ENCODE measurements at places on chromosomes 1 and 21.
A peak's percentile ranks its signal among the peaks of the same experiment; 100 is the strongest.

DNA sequence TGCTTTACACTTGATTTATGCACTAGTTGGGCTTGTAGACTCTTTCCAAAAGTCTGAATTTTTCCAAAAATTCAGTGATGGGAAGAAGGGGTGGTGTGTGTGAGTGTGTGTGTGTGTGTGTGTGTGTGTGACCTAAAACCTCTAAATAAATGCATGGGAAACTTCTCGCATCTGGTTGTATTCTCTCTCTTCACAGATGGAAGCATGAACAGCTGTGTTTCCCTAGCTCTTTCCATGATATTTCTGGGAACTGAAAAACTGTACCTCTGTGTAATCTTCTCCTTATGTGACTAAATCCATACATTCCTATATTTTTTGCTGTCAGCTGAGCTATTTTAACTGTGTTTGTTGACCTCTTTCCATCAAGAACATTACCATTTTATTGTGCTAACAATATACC lies 26.2 kb upstream of the CYYR1 start:
- no peak for DNase-seq

DNA sequence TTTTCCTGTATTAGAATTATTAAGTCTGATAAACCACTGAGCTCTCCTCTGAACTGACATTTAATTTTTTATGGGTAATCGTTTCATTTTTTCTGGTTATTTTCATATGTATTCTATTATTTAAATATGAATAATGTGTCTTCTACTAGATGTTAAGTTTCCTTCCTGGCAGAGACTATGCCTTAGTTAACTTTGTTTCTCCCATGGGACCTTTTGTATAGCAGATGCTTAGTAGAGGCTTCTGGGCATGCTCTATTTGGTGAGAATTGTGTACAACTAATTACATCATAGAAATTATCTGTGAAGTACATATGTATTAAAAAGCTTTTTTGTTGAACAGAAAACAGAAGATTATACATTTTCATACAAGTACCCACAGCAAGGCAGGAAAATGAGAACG lies 23.4 kb downstream of the CTBS start:
- no peak for DNase-seq

- no peak for DNase-seq
Measured at GRCh38 chr1:200323856-200324400, 85.9 kb downstream of the ZNF281 start.

GRCh38 chr21:45769896-45770295 lies 126.4 kb downstream of the PCBP3 start:
- no peak for DNase-seq

DNA sequence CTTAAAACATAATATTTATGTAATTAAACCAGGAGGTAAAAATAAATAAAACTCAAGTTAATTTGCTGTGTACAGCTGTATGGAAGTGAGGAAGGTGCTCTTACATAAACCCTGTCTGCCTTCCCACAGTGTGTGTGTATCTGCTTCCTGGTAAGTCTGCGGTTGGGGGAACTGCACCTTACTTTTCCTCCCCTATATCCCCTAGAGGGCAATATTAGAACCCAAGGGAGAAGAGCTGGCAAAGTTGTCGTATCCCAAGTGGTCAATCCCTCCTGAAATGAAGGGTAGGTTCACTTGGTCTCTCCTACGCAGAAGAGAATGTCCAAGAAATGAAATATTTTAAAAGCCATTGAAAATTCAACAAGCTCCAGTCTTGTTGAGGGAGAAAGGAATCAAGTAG lies 17.8 kb upstream of the JAK1 start:
- no peak for DNase-seq

DNA sequence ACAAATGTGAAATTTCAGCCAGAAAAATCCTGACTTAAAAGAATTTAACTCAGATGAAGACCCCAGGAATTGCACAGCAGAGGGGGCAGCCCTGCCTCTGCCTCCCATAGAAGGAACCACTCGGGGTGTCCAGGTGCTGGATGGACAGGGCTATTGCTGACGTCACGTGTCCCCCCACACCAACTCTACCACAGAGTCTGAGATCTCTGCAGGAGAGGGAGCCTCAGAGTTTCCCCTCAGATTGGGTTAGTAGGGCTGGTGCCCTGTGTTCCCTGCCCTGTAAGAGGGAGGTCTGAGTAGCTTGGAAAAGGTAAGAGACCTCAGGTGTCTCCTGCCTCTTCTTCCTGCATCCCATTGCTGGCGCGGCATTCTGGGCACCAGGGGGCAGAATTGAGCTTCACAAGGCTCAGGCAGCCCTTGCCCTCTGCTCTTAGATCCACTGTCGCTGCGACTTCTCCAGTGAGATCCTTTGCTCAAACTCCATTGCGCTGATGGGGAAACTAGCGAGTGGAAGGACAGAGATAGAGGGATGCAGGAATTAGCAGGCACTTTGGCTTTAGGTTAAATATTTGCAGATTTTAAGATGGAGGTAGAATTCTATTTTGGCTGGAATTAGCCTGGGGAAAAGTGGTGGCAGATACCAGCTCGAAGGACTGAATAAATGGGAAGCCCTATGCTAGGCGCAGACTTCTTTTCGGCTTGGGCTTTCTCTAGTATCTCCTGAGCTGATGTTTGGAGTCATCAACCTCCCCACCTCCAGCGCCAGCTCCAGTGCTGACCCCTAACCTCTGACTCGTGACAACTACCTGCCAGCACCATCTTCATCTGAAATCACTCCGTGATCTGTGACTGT lies 42.8 kb upstream of the DMBX1 start:
- peak; percentile 16 for DNase-seq

- DNase-seq: no peak
Measured at GRCh38 chr1:207402744-207403143, 51.4 kb upstream of the CR2 start.

DNA sequence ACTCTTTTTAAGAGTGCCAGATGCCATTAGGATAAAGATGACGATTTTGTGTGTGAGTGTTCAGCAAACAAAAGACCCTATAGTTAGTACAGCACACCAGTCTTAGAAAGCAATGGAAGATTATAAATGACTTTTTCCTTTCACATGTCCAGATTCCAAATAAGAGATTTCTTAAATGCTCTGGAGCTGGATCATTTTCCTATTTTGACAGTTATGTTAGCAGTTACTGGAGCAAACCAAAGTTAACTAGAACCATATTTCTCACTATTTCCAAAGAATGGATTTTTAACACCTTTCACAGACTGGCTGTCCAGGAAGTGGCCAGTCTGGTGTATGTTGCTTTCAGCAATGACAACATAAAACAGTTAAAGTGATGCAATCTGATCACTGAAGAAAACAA lies 905.8 kb upstream of the ADGRL2 start:
- no peak for DNase-seq

DNA sequence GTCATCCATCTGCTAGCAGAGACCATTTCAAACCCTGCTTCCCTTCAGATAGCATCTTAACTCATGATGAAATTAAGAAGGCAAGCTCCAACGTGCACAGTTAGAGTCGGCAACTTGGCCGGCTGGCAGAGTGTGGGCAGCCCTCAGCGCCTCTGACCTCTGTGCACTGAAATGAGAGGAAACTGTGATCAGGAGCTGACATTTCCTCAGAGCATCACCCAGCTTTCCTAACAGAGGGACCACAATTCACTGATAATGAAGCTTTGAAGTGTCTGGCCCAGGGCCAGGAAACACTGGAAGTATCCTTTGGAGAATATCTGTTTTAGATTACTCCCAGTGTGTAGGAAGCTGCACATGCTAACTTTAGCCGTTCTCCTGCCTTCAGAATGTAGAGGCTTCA lies 145.0 kb upstream of the ZC3H11B start:
- DNase-seq: no peak

GRCh38 chr1:159929155-159930051 lies 4.1 kb upstream of the TAGLN2 start:
- DNase-seq: no peak

DNA sequence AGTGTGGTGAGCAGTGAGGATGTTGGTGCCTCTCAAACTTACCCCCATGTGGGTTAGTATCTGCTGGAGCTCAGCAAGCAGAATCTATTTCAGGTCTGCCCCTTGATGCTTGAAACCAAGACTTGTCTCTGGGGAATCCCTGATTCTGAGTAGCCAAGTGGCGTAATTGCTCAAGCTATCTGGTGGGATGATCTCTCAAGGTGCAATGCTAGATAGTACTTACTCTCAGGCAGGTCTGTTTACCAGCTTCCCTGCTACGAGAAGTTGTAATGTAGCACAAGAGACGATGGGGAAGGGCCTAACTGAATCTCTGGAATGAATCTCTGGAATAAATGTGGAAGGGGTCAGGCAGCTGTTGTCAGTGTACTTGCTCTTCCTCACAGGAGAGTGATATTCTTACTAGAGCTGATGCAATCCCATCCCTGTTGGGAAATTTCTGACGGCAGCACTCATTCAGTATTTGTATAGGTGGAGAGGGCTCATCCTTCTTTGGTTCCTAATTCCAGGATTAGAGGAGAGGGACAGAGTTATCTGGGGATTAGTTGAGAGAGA lies 65.4 kb downstream of the MACF1 start:
- no peak for DNase-seq

GRCh38 chr1:201014816-201015200 lies 8.7 kb downstream of the KIF21B start:
- DNase-seq: no peak

- DNase-seq: no peak
Measured at GRCh38 chr21:44571296-44571695, 2.2 kb upstream of the KRTAP10-4 start.

DNA sequence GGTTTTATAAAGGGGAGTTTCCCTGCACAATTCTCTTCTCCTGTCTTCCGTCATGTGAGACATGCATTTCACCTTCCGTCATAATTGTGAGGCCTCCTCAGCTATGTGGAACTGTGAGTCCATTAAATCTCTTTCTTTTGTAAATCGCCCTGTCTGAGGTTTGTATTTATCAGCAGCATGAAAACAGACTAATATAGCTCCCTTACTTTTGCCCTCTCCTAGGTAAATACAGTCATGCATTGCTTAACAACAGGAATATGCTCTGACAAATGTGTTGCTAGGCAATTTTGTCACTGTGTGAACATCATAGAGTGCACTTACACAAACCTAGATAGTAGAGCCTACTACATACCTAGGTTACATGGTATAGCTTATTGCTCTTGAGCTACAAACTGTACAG lies 616.8 kb downstream of the RWDD3 start:
- no peak for DNase-seq

DNA sequence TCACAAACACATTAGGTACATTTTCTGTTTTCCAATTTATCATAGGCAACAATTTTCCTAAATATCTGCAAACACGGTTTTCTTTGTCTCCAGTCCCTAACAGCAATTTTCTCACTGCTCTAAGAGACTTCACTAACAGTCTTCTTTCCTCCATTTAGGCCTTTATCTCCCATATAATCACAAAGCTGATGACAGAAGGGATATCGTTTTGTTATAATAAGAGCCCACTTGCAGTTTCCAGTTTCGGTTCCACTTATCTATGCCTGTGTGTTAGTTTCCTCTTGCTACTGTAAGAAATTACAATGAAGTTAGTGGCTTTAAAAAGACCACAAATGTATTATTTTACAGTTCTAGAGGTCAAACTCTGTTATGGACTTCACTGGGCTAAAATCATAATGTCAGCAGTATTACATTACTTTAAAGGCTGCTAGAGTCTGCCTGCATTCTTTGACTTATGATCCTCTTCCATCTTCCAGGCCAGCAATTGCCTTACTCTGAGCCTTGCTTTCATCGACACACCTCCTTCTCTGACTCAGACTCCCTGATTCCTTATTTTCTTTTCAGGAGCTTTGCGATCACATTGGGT lies 549.3 kb downstream of the NCAM2 start:
- no peak for DNase-seq

GRCh38 chr1:97646071-97646470 lies 274.8 kb downstream of the DPYD start:
- DNase-seq: no peak
